ENCODE measurements at places on chromosomes 11 and 22. TPM values are rescaled to one million over a fixed set of nuclear protein-coding genes. Genes with fewer than 3 reads are reported as not detected.

Gene F2
- total RNA-seq: 0.18 TPM

Gene WNT7B
- not detected for total RNA-seq

Gene EXPH5
- 0.09 TPM for total RNA-seq

Gene MAPK1
- 31.0 TPM for total RNA-seq

Gene RAG2
- not detected for total RNA-seq

Gene ASPHD2
- total RNA-seq: 2.5 TPM
